GM12878 (cell line): ENCODE measurements at places on chromosomes 7 and 10. TPM values are rescaled to one million over a fixed set of nuclear protein-coding genes. Genes with fewer than 3 reads are reported as not detected.

DNA sequence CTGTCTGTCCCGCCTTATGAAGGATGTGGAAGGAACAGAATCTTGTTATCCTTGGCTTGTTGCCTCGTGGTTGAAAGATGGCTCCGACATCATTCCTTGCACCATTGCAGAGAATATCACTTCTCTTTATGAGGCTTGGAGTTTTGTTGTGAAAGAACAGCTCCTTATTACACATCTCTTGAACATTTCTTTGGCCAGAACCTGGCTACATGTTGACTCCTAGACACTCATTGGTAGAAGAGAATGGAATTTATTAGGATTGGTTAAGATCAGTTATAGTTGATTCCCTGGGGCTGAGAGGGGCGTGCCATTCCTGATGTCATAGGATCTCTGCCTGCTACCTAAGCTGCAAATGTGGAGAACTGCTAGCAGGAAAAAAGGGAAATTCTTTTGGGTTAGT is 180.5 kb upstream of the CTBP2 start:
- no peak for DNase-seq

GRCh38 chr10:127302343-127302742 is 106.0 kb upstream of the INSYN2A start:
- no peak for DNase-seq

DNA sequence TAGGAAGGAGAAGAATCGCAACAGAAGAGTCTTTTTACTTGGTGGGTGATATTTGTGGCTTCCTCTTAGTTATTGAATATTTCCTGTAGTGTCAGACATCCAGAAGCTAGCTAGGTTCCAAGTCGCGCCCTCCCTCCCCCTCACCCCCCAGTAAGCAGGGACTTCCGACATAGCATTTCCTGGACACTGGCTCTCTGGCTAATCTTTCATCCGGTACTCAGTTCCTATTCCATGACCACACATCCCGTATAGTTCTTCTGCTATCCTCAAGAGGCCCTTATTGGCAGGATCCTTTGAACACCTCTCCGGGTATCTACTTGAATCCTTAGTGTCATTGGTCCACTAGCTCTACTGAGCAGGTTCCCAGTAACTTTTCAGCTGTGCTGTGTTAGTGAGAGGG is 167.8 kb downstream of the HDAC9 start:
- no peak for DNase-seq

DNA sequence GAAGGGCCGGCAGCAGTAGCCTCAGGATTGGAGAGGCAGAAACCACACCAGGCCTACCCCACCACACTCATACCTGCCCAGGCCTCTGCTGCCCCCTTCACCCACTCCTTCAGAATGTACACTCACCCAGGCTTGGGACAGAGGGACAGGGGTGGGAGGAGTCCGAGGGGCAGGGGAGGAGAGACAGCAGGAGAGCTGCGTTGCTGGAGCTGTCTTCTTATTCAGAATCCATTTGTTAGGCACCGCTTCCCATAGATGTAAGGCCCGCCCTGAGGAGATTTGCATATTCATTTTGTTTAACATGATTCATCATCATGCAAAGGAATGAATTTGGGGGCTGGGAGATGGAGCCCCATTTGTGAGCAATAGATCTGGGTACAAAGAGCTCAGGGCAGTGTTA is 156.7 kb downstream of the CDH23 start:
- DNase-seq, result no peak

DNA sequence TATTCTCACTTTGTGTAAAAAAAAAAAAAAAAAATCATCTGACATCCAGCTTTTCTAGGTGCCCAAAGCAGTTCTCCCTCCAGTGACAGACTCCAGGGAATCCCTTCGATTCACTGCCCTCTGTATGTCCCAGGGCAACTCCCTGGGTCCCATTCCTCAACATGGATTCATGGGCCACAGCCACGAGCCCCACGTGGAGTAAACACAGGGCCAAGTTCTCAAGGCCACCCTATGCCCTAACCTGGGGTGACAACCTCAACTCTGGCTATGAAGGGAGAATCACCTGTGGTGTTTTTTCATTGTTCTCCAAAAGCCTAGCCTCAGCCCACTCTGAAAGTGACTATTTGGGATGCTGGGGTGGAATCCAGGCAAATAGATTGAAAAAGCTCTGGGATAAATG is 3.4 kb downstream of the BNIP3 start:
- DNase-seq, result no peak

CDHR3 gene
- total RNA-seq, result not detected in 2 replicates

DNA sequence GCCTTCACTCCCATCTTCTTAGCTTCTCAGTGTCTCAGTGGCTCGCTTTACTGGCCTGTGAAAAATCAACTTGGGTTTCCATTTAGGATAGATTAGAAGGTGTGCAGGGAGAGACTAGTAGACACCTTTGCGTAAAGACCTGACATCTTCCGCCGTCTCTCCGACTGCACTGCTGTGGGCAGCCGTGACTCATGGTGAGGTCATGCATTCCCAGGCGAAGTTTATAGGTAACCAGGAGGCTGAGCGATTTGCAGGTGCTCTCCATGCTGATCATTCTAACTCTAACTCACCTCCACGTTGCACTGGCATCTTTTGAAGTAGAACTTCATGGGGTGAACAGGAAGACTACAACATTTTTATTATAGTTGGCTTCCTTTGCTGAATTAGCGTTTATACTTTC is 68.0 kb upstream of the ZNF438 start:
- no peak for DNase-seq

MRLN gene
- total RNA-seq, result not detected in 2 replicates

SPDYE2 gene
- total RNA-seq, result not detected in 2 replicates

DNA sequence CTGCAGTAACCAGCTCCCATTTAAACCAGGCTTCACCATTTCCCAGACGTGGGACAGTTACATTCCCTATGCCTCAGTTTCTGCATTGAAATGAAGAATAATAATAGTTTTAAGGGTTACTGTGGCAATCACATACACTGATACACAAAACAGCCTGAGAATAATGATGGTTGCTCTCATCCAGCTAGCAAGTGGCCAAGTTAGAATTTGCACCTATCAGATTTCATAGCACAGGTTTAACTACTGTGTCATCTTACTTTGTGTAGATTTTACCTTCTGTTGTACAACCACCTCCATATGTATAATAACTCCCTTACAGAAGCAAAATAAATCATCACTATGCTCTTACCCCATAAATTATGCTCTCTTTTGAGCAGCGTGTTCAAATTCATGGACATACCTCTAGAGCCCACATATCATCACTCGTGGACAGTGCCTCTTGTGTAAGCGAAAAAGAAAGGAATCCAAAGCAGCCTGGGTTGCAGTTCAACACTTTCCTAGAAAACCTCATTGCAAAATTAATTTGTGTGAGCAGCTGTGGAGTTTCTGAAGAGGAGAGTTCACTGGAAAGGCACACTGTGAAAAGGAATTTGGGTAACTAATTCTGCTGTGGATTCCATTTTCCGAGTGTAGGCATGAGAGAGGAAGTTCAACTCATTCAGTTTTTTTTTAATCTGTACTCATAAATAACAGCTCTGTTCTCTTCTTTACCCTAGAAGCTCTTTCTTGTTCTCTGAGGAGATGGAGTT is 492.5 kb downstream of the ARL4A start:
- no peak for DNase-seq

DNA sequence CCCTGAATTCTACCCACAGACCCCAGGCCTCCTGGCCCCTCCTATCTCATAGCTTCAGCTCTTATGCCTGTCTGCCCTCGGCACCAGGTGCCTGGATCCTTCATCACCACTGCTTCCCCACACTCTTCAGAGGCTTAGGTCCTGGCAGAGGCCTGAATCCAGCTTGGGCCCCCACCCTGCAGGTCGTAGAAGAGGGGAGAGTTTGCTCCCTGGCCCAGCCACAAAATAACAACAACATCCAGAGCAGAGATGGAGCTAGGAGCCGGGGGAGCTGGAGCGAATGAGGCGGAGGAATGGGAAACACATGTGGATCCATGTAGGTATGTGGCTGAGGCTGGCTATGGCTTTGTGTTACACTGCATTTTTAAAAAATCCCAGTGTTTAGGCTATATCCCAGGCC is 7.8 kb upstream of the OPN4 start:
- DNase-seq, result no peak

DNA sequence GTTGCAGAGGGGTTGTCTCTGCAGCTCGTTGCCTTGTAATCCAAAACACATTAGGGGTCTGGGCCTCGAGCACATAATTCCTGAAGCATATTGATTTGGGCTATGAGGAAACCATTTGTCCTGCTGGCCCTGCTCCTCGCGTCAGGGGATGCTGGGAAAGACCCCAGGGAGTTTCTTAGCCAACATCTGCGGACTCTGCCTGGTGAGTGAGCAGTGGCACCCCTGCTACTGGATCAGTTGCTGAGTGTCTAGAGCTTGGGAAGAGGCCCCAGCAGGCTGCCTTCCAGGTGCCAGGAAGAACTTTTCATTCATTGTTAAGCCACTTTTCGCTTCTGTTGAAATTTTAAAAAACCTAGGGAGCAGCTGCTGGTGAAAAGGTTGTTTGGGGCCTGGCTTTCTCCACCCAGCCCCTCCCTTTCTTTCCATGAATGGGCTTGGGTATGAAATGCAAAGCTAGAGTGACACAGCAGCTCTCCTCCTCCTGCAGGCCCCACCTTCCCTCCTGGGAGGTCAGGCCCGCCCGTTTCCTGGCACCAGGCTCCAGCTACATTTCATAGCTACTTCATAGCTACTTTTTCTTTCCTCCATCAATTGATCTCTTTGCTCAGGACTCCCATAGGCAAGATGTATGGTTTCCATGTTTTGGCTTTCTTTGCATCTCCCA is 26.8 kb downstream of the TACR2 start:
- DNase-seq, result no peak

GRCh38 chr10:95693071-95693667 is 558 bp downstream of the TCTN3 start:
- no peak for DNase-seq

GRCh38 chr7:45033931-45034290 is 33.9 kb downstream of the CCM2 start:
- DNase-seq, result no peak

- no peak for DNase-seq
Measured at GRCh38 chr7:36275735-36276284, 113.9 kb upstream of the ANLN start.

DNA sequence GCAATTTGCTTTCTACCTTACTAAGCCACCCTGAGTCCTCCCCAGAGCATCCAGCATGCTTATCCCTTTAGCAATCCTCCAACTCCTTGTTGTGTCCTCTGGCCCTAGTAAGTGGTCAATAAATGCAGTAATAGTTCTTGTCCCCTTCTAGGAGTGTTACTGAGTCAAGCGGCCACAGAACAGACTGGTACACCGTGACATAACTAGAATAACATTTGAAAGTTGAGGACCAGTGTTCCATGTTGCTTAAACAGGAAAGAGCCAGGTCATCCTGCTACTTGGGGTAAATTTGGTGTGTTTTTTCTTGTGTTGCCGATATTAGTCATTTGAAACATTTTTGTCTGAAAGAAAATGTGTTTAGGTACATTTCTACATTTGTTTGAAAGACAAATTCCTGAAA is 4.8 kb upstream of the CDK6 start:
- no peak for DNase-seq

GRCh38 chr7:51246258-51247245 is 70.1 kb downstream of the COBL start:
- DNase-seq, result no peak

SFTPD gene
- 0.24 and 0.31 TPM in 2 replicates for total RNA-seq

- DNase-seq, result no peak
Measured at GRCh38 chr10:59322131-59322530, 40.2 kb downstream of the FAM13C start.

GRCh38 chr10:61891906-61892585 is 9.5 kb upstream of the ARID5B start:
- DNase-seq, result no peak

DNA sequence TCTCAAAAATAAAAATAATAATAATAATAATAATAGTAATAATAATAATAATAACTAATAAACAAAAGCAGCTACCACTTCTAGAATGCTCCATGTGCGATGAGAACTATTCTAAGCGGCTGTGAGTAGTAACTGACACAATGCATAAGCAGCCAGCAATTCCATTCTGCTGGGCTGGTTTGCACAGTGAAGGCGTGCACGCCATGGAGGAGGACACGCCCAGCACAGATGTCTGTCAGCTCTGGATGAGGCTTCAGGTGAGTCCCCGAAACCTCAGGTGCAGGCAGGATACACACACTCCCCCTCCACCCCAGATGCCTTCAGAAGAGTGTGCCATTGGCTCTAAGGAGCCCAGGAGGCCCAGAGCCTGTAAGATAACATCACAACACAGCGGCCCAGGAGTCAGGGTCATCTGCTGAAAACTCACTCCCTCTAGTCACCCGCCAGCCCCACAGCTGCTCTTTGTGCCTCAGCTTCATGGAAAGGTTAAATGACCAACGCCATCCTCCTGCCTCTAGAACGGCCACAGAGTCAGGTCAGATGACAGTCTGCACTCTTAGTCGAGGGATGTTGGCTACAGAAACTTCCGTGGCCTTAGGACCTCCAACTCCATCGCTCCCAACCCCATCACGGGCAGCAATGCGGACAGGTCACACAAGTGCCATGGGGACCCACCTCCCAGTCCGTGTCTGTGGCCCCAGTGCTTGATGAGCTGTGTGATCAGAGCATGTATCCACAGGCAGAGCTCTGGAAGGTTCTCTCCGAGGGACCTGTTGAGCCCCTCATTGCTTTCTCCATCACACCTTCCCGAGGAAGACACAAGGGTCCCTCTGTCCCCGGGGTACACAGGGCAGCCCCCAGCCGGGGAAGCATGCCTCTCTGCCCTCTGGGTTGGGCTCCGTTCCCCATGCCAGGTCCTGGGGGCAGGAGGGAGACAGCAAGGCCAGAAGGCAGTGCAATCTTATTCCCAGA is 103.9 kb downstream of the CTBP2 start:
- no peak for DNase-seq

IMMP2L gene
- 14.3 and 22.3 TPM in 2 replicates for total RNA-seq

GRCh38 chr7:45582136-45582749 is 8.1 kb downstream of the ADCY1 start:
- no peak for DNase-seq

DNA sequence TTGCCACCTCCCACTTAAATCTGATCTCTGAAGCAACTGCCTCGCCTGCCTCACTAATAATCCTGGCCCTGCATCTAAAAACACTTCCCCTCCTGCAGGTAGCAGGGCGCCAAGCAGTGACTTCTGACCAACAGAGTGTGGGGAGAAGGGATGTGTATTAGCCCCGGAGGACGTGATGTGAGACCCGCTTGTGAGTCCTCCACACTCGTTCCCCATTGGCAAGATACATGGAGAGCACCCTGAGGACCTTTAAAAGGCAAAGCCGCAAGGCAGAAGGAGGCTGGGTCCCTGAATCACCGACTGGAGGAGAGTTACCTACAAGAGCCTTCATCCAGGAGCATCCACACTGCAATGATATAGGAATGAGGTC is 6.1 kb upstream of the PILRA start:
- DNase-seq, result no peak

DNA sequence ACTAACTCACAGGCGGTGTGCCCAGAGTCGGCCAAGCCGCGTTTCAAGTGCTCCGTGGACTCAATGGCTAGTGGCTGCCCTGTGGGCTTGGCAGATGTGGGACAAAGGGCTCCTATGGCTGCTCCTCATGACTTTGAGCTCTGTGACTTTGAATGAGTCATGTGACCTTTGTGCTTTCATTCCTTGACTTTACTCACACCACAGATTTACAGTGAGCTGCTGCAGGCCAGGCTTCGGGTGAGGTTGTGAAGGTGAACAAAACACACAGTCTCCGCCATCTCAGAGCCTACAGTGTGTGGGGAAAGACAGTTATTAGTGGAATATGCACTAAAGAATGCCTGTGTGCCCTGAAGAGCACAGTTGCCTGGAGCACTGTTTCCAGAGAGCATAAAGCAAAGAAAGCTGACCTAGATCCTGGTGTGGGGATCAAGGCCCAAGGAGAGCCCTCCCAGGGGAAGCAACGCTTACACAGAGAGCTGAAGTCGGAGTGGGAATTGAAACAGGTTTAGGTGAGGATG is 29.7 kb upstream of the PLEKHA1 start:
- no peak for DNase-seq

ICA1 gene
- 2.9 and 3.0 TPM in 2 replicates for total RNA-seq
